ENCODE measurements at places on chromosomes 4 and X.

GRCh38 chr4:24923550-24923949 is 10.7 kb upstream of the CCDC149 start:
- DNase-seq: no peak

DNA sequence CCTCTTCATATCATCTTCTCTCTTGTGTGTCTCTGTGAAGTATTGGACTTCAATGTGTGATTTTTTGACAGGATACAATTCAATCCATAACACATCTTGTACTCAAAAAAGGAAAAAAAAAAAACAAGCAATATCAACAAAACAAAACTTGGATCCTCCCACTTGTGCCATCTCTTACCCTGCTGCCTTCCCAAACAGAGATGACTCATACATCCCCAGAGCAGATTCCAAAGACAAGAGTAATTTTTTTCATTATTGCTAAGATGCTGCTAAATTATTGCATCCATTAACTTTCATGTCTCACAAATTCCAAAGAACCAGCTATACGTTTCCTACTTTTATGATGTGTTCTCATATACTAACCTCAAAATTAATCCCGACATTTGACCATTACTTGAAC is 479.2 kb downstream of the GBA3 start:
- DNase-seq: no peak

DNA sequence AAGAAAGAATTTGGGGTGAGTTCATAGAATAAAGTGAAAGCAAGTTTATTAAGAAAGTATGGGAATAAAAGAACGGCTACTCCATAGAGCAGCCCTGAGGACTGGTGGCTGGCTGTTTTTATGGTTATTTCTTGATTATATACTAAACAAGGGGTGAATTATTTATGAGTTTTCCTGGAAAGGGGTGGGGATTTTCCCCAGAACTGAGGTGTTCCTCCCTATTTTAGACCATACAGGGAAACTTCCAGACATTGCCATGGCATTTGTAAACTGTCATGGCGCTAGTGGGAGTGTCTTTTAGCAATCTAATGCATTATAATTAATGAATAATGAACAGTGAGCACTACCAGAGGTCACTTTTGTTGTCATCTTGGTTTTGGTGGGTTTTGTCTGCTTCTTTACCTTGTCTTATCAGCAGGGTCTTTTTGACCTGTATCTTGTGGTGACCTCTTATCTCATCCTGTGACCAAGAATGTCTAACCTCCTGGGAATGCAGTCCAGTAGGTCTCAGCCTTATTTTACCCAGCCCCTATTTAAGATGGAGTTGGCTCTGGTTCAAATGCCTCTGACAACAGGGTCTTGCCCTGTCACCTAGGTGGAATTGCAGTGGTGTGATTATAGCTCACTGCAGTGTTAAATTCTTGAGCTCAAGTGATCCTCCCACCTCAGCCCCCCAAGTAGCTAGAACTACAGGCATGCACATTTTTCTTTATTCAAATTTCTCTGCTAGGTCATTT is 27.1 kb downstream of the RAPGEF2 start:
- no peak for DNase-seq

- DNase-seq: no peak
Measured at GRCh38 chr4:15244354-15244753, 183.5 kb upstream of the C1QTNF7 start.

DNA sequence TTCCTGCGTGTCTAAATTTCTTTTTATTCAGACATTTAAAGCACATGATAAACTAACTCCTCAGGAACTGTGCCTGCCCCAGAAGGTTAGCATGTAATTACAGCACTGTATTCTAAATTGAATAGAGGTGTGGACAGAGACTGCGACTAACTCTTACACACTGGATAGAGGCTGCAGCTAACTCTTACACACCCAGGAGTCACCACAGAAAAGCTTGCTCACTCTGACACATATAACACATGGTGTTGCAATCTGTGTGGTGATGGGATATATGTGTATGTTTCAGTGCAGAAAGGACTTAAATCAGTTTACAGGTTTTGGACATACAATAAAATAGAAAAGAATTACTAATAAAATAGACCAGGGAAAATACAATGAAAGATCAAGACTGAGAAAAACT is 41.5 kb downstream of the SMAD1 start:
- no peak for DNase-seq

DNA sequence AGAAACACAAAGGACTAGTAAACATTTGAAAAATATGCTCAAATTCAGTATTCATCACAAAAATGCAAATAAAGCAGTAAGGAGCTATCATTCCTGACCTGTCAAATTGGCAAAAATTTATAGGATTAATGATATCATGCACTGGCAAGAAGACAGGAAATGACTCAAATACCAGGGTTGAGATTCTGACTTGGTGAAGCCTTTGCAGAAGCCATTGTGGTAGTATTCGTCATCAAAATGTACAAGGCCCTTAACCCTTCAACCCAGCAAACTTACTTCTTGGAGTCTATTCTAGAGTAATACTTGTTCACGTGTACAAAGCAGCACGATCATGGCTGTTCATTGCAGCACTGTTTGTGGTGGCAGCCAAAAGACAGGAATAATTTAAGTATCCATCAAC is 132.4 kb downstream of the ENOX2 start:
- DNase-seq: no peak

DNA sequence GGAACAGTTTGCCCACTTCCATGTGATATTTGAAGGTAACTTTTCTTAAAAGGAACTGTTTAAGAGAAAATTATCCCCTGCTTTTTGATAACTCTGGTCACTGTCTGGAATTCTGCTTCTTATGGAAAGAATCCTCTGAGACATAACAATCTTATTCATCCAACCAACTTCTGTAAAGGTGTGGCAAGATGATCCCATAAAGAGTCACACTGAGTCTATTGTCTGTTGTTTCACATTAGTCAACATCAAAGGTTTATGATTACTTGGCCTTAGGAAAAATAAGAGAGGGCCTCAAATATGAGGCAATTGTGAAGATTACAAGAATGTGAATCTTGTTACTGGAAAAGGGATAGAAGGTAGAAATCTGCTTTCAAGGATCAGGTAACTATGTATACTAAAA is 88.0 kb upstream of the MAGEB18 start:
- DNase-seq: no peak

DNA sequence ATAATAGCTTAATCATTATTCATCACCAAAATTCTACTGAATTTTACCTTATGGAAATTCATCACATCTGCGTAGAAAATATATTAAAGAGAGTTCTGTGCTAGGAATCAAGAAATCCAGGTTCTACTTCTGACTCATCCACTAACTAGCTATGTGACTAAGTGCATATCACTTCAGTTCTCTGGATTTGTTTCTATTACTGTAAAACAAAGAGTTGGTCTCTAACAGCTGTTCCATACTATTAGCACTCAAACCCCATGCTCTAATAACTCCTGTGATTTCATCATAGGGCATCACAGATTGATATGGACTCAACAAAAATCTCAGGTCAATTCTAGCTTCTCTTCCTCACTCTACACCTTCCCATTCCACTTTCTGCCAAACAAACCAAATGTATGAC is 572.0 kb downstream of the INPP4B start:
- DNase-seq: no peak

DNA sequence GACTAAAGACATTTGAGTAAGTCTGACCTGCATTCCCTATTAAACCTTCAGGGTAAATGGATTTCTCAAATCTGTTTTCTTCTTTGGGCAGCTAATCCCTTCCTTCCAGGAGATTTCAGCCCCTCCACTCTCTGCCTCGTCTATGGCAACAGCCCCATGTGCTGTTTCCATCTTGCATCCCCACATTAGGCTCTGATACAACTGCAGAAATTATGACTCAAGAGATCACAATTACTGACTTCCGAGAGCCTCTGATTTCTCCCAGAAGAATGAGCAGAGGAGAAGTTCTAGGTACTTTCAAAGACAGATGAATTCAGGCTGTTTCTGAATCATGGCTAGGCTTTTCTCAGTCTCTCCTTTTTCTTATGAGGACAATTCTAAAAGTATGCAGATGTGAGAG is 38.7 kb downstream of the RAI2 start:
- no peak for DNase-seq

- no peak for DNase-seq
Measured at GRCh38 chr4:100070868-100071267, 119.4 kb downstream of the DDIT4L start.

DNA sequence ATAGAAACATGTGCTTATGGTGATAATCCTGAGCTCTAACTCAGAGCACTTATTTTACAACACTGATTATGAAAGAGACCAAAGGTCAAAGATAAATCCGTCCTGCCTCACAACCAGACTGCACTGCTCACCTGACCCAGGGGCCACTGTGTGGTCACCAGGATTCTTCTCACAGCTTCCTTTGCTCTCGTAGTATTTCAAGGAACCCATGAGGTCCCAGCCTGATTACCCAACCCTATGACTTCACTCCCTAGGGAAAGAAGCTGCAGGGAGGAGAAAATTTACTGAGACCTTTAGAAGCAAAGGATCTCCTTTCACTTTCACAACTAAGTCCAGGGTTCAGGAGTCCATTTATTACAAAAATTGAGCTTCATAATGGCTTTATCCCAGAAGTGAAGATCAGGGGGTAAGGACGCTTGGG is 9.6 kb downstream of the SLC25A5 start:
- DNase-seq: peak; percentile 82

- no peak for DNase-seq
Measured at GRCh38 chr4:26978387-26979053, 117.9 kb downstream of the STIM2 start.

DNA sequence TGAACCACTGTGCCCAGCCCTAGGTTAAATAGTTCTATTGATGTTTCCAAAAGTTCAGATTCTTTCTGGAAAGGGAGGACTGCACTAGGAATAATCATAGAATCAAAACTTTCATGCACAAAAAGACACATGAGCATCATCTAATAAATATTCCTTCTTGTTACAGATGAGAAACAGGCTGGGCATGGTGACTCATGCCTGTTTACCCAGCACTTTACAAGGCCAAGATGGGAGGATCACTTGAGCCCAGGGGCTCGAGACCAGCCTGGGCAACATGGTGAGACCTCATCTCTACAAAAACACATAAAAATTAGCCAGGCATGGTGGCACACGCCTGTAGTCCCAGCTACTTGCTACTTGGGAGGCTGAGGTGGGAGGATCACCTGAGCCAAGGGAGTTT is 27.7 kb downstream of the LARP7 start:
- no peak for DNase-seq
